HuH-7 (cell line): ENCODE measurements at places on chromosomes 11 and 22.

DNA sequence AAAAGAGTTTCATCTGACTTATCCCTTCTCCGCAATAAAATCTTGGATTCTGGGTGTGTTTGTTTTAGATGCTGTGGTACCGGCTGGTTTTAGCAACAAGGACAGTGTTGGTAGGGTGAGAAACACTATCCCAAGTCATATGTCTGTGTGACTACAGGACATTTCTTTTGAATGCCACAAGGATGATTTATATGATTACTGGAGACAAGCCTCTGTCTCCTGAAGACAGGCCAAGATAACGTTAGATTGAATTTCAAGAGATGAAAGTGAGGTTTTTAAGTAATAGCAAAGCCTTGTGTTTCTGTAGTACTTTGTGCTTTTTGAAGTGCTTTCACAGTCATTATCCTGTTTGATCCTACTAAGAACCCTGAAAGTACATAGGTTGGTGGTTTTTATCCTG is 101.6 kb downstream of the COMMD9 start:
- DNase-seq: no peak

DNA sequence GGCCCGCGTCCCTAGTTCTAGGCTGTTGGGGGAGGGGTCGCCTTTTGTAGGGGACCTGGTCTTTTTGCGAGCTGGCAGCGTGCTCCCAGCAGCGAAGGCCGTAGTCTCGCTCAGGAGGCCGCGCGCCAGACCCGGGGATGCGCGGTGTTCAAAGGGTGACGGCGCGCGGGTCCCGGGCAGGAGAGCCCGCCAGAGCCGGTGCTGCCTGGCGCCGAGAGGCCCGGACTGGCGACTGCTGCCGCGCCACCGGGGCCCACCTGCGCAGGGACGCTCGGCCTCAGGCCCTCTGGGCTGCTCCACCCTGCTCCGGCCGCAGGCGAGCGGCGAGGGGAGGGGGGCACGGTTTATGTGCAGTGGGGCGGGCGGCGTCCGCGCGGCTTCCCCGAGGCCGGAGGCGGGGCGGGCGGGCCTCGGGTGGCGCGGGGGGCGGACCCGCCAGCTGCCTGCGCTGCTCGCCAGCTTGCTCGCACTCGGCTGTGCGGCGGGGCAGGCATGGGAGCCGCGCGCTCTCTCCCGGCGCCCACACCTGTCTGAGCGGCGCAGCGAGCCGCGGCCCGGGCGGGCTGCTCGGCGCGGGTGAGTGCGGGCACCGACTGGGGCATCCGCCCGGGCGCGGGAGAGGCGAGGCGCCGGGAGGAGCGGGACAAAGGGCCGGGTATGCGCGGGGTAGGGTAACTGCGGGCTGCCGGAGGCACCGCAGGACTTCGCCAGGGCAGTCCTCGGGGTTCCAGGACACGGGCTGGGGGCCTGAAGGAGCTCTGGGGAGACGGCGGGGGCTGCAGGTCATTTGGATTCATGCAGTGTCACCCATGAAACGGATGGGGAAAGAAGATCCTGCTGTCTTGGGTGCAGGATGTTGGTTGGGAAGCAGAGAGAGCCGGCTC is at the start of gene PRSS23:
TSS of gene PRSS23 (plus strand) at position 467 of the 884 bp plus-strand sequence. CDS start 7,102 bp downstream, outside the sequence.
- peak; percentile 63 for DNase-seq

- no peak for DNase-seq
Measured at GRCh38 chr11:132655187-132655855, 877.0 kb downstream of the OPCML start.

DNA sequence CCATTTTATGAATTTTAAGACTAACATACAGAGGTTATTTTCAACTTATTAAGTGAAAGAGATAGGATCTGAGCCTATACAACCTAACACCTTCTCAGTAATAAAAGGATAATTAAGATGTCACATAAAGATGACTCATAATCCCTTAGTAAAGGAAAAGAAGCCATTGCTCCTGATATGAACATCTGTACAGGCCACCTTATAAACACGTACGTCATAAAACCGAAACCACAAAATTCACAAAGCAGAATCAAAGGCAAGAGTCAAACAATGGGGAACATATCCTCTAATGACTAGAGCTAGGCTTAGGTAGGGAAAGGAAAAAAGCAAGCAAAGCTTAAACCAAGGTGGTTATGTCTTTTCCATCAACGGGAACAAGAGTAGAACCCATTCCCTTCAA is 103.5 kb downstream of the KCNA4 start:
- DNase-seq: no peak

DNA sequence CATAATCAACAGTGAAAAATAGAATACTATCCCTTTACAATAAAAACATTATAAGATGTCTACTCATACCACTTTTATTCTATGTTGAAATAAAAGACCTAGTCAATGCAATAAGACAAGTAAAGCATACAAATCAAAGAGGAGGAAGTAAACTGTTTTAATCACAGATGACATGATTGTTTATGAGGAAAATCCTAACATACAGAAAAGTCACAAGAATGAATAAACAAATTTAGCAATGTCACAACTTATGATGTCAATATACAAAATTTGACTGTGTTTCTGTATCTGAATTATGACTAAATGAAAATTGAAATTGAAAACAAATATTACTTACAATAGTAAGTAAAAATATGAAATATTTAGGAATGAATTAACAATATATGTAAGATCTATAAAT is 221.9 kb upstream of the GRIA4 start:
- DNase-seq: no peak

GRCh38 chr11:101326141-101326540 is 196.5 kb upstream of the PGR start:
- DNase-seq: no peak

GRCh38 chr11:66465373-66466224 is 1.1 kb upstream of the PELI3 start:
- peak; percentile 71 for DNase-seq

DNA sequence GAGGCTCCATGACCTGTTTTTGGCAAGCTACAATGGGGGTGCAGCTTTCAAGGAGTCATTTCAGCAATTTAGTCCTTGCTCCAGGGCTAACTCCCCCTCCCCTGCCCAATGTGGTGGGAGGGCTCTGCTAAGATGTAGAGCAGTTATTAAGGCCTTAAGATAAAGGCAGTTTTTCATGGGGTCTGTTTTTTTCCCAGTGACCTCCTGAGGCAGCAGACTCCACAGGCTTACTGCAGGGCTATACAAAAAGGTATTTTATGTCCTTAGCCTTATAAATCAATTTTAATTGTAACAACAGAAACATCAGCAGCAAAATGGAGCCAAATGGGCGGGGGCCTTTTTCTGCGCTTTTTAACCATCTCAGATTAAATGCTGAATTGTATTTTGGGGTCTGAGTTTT is 192.3 kb downstream of the KIRREL3 start:
- DNase-seq: no peak

- DNase-seq: no peak
Measured at GRCh38 chr11:375065-376025, 6.0 kb downstream of the B4GALNT4 start.

DNA sequence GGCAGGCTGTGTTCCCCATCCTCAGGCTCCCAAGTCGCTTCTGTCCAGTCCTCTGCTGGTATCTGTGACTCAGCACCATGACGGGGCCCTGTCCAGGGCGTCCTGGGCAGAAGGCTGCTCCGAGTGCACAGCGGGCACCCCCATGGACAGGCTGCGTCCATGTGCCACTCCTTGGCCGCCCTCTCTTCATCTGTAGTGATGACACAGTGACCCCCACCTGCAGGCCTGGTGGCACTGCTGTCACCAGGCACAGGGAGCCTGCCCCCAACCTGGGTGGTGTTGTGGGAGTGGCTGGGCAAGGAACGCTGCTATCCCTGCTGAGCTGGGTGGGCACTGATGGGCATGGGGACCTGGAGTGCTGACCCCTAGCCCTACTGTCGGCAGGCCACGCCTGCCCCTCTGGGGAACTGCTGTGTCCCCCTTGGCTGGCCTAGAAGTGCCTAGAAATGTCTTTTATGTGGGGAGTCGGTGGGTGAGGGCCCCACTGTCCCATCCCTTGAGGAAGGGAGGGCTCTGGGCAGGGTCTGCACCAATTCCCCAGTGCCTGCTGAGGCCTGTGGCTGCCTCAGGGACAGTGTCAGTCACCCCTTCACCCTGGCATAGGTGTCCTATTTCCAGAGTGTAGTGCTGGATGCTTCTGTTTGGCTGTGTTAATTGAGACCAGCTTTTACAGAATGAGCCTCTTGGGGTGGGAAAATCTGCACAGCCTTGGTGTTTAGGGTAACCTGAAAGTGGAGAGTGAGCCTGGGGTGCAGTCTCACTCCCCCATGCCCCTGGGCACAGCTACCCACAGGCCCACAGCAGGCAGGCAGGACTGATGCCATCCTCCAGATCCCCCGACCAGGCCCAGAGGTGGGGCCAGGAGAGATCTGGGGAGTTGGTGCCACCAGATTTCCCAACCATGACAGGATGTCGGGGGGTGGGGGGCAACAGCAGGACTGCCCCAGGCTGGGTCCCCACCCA is 34.5 kb downstream of the RTN4R start:
- no peak for DNase-seq

DNA sequence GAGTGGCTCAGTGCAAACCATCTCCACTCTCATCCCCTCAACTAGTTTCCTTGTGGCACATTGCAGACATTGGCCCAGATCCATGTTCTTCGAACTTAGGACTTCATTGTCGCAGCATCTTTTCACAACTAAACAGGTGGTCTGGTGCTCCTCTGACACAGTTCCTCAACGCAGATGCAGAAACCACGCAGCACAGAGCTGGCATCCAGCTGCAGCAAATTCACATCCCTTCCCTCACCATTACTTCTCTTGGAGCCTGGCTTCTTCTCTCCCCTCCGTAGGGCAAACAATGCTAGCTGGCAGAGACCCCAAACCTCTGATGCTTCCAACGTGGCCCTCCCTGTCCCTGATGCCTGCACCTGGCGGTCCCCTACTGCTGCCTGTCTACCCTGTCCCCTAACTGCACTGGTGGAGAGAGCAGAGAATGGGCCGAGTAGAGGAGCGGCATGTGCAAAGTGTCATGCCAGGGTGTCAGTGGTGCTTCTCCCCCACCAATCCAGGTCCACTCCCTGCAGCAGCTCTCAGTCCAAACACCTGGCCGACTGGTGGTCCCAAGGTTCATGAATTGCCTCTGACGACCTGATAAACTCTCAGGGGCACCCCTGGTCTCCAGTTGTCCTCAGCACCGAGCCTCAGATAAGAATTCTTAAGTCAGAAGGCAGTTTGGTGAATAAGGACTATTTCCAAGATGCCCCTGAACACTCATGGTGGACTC is 18.1 kb downstream of the TMPRSS13 start:
- DNase-seq: no peak

DNA sequence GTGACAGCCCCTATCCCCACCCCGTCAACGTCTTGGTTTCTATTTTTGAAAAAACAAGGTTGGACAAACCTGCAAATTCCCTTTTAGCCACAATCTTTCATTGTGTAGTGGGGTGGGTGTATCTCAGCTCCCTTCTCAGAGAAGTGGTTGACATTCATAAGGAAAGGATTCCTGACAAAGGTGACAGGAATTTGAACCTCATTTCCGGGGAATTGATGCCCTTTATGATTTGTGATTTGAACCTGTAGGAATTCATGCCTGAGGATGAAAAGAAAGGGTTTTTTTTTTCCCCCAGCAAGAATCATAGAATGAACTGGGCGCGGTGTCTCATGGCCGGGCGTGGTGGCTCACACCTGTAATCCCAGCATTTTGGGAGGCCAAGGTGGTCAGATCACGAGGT is 14.5 kb downstream of the YPEL4 start:
- DNase-seq: no peak

- DNase-seq: no peak
Measured at GRCh38 chr11:77200351-77201268, 72.6 kb downstream of the MYO7A start.

GRCh38 chr11:11731311-11732083 is 109.7 kb upstream of the GALNT18 start:
- DNase-seq: no peak

GRCh38 chr11:113725407-113725806 is 19.3 kb upstream of the TMPRSS5 start:
- no peak for DNase-seq

DNA sequence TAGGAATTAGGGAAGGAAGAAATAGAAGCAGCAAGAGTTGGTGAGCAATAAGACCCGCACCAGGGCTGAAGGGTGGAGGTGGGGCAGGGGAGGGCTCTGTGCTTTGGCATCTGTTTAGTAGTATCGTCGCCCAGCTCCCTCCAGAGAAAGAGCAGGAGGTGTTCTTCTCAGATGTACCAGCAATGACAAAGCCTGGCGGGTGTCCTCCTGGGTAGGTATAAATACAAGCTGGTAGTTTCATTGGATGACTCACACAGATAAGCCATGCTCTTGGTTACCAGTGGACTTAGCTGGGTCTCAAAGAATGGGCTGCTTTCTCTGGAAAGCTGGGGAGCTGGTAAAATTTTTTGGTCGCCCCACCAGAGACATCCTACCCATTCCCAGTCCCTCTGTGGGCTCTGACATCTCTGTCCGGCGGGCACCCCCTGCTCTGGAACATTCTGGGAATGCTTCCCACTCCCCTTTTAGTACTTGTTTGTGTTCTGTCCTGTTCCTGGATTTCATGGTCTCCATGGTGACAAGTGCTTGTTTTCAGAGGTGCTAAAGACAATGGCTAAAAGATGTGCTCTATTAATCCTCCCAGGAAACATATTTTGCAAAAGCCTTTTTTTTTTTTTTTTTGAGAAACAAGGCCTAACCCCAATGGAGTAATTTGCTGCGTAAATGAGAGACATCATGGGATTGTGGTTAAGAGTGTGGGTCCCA is 15.4 kb upstream of the TUBA8 start:
- DNase-seq: no peak

DNA sequence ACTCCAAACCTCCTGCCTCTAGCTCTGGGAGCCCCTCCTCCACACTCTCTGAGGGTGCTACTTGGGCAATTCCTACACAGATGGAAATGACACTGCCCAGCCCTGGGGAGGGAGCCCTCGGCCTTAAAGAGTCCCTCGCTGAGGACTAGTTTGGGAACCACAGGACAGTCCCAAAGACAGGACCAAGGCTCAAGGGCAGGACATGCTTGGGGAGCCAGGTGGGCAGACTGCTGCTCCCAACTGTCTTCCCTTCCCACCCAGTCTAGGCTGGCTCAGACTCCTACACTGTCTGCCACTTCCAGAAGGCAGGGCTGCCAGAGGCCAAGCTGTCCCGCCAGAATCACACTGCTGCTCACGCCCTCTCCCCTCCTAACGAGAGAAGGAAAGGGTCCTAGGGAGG is 9.8 kb downstream of the ARRB1 start:
- DNase-seq: no peak

GRCh38 chr11:41579546-41579945 is 120.1 kb upstream of the LRRC4C start:
- DNase-seq: no peak

DNA sequence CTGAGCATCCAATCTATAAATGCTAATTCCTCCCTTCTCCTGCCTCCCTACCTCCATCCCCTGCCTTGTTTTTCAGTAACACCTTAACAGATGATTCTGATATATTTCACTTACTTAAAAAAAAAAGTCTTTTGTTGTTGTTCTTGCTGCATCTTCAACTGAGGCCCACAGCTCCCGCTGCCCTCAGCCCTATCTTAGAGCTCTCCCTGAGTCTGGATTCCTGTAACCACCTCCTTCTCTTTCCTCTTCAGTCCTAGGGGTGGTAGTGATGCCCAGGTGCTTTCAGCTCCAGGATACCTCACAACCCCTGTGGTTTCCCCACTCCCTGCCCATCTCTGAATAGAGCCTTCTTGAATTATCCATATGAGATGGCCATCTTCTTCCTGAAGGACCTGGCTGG is 3.7 kb upstream of the KCNE3 start:
- DNase-seq: no peak
